T-helper 1 cell (primary cell): ENCODE measurements at places on chromosomes 1 and 21.
A peak's percentile ranks its signal among the peaks of the same experiment; 100 is the strongest.

- peak; percentile 41 for DNase-seq
Measured at GRCh38 chr1:212432661-212433576, at the start of gene NENF. TSS of gene NENF (plus strand) at chr1:212432920. CDS start at chr1:212432944, 24 bp downstream.

- DNase-seq, result no peak
Measured at GRCh38 chr1:3490046-3490745, 35.7 kb downstream of the ARHGEF16 start.

- no peak for DNase-seq
Measured at GRCh38 chr1:56811331-56811730, 7.9 kb downstream of the FYB2 start.

GRCh38 chr1:218374401-218375353 is 29.5 kb downstream of the TGFB2 start:
- no peak for DNase-seq

GRCh38 chr1:30748098-30748698 is 9.4 kb downstream of the LAPTM5 start:
- no peak for DNase-seq

- no peak for DNase-seq
Measured at GRCh38 chr1:245046315-245046714, 108.5 kb upstream of the KIF26B start.

GRCh38 chr21:38119793-38120192 is 137.0 kb upstream of the KCNJ15 start:
- DNase-seq, result no peak

DNA sequence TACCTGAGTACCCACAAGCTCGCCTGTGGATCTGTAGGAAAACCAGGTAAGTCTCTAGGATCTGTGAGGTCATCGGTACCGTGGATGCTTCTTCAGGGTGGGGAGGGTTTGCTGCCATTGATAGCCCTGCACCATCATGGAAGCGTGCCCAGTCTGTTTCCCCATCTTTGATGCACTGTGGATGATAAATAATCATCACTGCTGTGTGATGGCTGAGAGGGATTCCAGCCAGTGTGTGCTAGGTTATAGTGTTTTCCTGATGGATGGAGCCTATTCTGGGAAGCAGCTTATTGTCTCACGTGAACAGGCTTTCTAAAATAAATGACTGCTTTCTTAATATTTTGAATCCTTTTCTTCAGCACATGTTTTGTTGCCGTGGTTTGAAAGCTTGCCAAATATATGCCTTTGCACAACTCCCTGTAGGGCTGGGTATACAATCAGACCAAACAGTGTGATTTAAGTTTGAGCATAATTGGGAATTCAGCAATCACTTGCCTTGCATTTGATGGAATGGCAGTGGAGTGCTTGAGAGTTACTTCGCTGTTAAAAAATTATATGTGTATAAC is 113.8 kb downstream of the CAMTA1 start:
- no peak for DNase-seq

- DNase-seq, result no peak
Measured at GRCh38 chr1:218259800-218260199, 25.3 kb upstream of the RRP15 start.

DNA sequence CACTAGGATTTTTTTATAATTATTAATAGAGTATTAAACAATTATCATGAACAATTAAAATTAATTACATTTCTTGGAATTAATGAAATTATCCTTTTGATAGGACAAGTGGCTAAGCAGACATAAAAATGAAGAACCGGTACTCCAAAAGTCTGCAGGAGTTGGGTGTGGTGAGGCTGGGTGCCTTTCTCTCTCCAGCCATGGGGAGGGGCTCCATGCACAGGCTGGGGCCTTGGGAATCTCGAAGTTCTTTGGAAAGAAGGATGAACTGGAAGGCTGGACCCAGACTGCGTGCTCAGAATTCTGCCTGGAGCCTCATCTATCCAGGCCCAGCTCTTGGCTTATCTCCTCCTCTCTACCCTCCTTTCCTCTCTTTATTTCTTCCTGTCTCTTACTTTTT is 94.1 kb downstream of the ACTL8 start:
- DNase-seq, result no peak

DNA sequence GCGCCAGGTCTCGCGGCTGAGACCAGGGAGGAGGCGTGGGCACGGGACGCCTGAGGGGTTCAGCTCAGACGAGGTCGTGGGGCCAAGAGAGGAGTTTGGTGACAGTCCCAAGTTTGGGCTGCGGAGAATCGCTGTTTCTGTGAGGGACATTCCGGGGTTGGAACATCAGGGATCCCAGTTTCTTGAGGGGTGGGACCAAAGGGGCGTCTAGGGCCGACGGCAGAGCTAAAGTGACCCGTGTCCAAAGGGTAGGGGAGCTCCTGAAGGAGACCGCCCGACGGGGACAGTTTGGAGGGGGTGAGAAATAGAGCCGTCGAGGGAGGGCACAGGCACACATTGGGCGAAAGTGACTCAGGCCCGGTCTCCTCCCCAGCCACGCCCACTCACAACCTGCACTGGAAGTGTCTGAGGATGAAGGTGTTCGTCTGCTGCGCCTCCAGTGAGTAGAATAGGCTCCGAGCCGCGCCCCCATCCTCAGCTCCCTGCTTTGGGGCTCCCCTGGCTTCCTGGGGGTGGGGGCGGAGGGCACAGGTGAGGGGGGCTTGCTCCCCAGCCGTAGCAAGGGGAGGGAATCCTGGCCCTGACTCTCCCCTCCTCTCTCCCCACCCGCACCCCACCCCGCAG is 7.0 kb downstream of the EFNA3 start:
- DNase-seq, result peak; percentile 70

- DNase-seq, result no peak
Measured at GRCh38 chr21:46223217-46223616, 5.4 kb downstream of the LSS start.

- peak; percentile 58 for DNase-seq
Measured at GRCh38 chr21:43866659-43867331, 1.8 kb downstream of the AGPAT3 start.

DNA sequence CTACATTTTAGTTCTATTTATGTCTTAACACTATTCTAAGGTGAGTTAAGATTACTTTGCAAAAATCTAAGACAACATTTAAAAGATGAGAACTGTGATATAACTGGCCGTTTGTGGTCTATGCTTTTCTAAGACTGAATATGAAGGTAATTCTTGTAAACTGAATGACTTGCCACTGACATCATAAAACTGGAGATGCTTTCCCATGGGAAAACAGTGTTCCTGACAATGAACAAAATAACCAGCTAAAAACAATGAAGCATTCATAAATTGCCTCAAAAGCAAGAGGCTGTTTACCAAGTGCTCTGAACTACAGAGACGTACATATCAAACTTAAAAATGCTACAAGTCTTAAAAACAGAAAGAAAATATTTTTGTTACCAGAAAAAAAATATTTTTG is 54.7 kb downstream of the APP start:
- no peak for DNase-seq

DNA sequence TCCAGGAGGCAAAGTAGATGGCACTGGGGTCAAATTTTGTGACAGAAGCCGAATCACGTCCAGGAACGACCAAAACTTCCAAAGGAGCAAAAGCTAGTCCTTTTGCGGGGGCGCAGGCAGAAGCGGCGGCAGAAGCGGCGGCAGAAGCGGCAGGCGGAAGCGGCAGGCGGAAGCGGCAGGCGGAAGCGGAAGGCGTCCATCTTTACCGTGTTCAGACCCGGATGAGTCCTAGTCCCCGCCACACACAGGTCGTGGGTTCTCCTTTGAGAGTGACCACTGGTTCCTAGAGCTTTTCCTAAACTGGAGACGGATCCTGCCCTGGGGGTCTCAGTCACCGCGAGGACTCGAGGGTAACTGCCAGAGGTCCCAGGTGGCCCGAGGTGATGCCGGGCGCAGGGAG is 53.6 kb downstream of the POFUT2 start:
- no peak for DNase-seq

GRCh38 chr1:18938707-18939070 is 17.8 kb downstream of the IFFO2 start:
- DNase-seq, result no peak

DNA sequence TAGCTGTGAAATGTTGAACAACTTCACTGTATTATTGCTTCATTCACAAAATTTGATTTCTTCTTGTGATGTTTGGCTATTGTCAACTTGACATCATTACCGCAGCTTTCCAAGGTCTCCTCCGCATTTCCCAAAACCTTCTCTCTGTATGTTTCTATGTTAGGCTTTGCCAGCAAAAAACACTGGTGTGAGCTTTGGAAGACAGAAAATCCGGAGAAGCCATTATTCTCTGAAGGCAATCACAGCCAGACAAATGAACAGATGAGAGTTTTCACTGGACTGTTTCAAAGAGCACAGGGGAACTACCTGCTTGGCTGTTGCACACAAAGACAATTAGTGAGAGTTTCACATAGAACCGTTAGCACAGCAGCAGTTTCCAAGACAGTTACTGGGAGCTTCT is 609.6 kb downstream of the BRINP3 start:
- DNase-seq, result no peak
